A673 (cell line): ENCODE measurements at places on chromosomes 2 and 18. TPM values are rescaled to one million over a fixed set of nuclear protein-coding genes. Genes with fewer than 3 reads are reported as not detected.

The CSRNP3 gene
- total RNA-seq, result 39.5 and 47.7 TPM in 2 replicates

DNA sequence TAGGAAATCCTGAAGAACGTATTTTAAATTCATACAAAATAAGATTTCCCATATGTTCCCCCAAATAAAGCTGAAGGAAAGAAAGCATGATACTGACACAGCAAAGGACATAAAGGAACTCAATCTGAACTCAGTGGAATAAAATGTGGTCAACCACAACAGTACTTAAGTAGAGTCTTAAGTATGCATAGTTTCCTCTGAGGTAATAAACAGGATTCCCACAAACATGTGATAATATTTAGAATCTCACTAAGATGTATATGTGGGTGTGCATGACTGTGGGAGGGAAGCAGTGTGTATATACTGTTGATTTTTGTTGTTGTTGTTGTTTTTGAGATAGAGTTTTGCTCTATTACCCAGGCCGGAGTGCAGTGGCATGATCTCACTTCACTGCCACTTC lies 69.3 kb downstream of the NOL10 start:
- no peak overlapping the region for H3K4me3 ChIP-seq
- H3K27me3 ChIP-seq, result no peaks in the 10 kb centered on the region
- no peak for DNase-seq

DNA sequence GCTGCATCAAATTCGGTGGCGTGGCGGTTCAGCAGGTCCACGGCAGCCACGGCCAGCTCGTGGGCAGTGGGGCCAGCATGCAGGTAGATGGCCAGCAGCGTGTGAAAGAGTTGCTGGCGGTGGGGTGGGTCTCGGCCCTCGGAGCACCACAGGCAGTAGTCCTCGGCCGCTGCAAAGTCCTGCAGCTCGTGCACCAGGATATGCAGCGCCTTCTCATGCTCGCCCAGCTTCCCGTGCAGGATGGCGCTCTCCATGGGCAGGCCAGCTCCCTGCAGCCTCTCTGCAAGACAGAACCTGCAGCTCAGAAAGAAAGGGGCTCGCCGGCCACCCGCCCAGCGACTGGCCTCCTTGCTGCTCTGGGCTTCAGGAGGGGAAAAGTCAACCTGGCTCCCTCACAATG lies 27.9 kb downstream of the GPR45 start:
- peaks cover 23% of the 10 kb centered on the region for H3K36me3 ChIP-seq
- H3K4me3 ChIP-seq, result no peak overlapping the region
- DNase-seq, result no peak
- no peaks in the 10 kb centered on the region for H3K4me1 ChIP-seq
- no peak overlapping the region for H3K27ac ChIP-seq

GRCh38 chr2:101740555-101740964 lies 43.1 kb downstream of the MAP4K4 start:
- H3K4me3 ChIP-seq, result no peak overlapping the region
- H3K27me3 ChIP-seq, result no peaks in the 10 kb centered on the region
- no peaks in the 10 kb centered on the region for H3K36me3 ChIP-seq

DNA sequence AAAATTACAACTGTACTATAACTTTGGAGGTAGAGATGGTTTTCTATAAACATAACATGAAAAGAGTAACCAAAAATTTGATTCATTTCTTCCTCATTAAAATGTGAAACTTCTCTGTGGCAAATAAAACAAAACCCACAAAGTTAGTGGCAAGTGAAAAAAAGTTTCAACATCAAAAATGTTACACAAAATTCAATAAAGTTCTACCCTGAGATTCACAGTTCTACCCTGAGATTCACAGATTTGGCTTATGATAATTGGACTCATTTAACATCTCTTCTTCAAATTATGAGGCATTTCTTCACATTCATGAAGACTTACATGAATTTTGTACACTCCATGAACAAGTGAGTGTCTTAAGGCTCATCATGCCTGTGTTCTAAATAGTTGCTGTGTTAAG lies 51.0 kb downstream of the AAK1 start:
- H3K4me3 ChIP-seq, result no peak overlapping the region
- no peak overlapping the region for H3K27ac ChIP-seq
- H3K27me3 ChIP-seq, result no peaks in the 10 kb centered on the region
- no peaks in the 10 kb centered on the region for H3K36me3 ChIP-seq
- no peak for DNase-seq
